ENCODE measurements at places on chromosomes 6 and 20.

DNA sequence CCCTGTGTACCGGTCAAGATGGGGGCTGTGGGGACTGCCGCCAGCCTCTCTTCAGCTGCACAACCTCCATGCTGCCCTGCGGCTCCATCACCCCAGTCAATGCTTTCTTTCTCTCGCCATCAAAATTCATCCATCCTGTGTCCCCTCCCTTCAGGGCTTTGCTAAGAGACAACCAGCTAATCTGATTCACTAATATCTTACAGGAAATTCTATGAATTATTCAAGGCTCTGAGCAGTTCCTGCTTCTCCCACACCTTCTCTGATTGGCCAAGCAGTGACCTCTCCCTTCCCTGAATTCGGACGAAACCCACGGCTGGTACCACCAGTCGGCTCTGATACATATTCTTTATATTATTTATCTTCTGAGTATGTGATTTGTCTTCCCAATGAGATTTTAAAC, 13.8 kb downstream of the ITPR3 start:
- DNase-seq = no peak

- DNase-seq = no peak
These were observed 38.7 kb downstream of the GTF2H5 start for GRCh38 chr6:158206740-158207421.

DNA sequence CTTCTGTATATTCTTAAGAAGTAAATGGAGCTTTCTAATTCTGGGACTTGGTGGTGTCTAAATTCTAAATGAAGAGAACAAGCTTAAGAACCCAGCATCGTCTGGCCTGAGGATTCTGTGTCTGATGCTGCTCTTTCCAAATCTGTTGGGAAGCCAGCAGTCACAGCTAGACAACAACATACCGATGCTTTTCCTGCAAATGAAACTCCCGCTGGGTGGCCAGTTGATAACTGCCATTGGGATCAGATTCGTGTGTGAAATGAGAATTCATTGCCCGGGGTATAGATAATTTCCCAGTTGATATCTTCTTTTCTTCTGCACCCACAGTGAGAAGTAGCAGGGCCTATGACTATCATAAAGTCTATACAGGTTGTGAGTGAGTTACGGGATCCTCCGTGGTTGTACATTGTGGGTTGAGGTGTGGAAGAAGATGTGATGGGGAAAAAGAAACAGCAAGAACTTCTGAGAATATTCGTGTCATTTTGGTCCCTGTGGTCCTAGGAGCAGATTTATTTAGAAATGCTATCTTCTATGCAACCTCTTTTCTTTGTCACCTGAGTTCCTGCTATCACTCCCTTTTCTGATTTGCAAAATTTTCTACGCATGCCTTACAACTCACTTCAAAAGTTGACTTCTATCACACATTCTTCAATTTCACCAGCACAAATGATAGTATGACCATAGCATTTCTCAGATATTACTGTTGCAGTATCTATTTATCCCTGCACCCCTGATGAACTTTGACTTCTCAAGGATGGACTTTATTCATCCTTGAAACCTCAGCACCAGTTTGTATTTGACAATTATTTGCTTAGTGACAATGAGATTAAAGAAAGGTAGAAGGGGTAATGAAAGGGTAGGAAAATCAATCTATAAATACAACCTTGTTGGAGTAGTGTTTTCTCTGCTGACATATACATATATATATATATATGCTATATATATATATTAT, 10.4 kb downstream of the NOX3 start:
- no peak for DNase-seq

DNA sequence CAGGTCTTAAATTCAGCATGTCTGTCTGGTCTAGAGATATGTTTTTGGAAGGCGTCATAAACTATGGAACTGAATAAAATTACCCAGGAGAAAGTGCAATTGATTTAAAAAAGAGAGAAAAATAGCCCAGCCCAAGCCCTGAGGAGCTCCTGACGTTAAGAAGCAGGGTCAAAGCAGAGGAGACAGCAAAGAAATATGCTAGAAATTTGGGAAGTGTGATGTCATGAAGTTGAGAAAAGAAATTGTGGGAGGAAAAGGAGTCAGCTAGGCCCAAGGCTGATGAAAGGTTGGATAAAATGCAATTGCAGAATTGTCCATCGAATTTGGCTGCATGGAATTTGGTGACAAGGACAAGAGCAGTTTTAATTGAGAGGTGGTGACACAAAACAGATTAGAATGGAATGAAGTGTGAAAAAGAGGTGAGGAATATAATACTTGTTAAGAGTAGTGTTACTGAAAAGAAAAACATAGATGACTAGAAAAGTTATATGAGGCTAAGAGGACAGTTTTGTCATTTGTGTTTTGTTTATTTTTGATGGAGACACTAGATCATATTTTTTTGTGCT, 381.6 kb downstream of the LAMA2 start:
- DNase-seq = no peak

DNA sequence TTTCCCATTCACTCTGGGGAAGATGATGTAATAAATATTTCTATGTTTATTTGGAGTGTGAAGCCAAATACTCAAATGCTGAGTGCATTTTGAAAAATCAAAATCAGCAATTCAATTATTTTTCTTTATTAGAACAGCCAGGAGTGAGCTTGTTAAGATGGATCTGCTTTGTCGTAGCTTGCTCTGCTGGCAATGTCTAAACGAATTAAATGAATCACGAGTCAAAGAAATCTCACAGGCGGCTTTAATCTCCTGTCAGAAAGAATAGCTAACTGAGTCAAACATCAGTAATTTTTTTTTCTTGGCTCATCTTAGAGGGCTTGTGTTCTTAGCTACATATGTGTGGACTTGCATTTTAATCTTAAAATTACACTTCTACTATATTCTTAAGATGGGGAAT, 100.2 kb upstream of the HMGN3 start:
- DNase-seq = peak; percentile 77

GRCh38 chr20:1802385-1803060, 92.7 kb upstream of the SIRPA start:
- DNase-seq = no peak

DNA sequence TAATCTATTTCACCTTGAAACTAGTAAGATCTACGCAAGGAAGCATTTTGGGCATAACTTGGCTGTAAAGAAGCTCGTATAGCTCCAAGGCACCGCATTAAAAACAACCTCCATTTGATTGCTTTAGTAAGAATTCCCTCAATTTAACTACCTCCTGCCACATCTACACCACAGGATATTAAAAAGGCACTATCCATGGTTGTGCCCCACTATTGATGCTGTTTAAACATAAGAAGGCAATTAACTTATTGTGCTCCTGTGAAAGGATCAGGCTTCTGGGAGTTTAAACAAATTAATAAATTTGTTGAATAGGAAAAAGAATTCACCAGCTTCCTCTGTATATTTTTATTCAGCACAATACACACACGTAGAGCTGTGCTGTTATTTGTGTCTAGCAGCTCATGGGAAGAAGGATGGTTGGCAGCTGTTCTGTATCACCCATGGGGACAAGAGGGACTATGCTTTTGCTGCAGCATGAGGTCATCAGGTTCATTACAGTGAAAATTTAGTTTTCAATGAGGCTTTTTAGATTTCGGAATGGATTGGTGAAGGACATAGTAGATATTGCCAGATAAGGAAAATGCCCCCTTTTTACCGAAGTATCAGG, 513.3 kb downstream of the HAO1 start:
- no peak for DNase-seq

DNA sequence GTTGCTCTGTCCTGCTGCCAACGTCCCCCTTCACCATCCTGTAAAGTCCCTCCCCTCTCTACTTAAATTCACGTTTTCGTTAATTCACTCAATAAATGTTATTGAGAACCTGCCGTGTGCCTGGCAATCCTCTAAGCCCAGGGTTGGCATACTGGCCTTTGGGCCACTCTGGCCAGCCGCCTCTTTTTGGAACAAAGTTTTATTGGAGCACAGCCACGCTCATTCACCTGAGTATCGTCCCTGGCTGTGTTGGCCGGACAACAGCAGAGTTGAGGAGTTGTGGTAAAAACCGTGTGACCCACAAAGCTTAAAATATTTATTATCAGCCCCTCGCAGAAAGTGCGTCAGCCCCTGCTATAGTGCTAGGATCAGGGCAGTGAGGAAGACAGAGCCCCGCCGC, 54.7 kb upstream of the TMEM181 start:
- DNase-seq = no peak

DNA sequence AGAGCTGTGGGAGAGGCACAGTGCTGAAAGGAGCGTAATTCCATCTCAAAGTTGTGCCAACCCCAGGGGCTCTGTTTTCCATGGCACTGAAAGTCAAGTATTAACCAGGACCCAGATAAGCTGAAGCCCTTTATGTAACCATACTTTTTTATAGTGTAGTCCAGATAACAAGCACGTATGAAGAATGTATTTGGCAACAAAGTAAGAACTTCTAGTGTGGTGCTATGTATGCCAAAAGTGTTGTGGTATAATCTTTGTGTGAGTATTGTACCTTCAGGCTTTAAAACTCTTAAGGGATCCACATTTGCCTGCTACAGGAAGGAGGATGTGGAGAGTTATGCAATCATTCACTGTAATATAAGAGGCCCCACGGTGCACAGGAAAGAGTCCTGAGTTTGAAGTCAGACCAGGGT, 129.4 kb downstream of the IBTK start:
- DNase-seq = no peak

- DNase-seq = no peak
These were observed 28.2 kb downstream of the POPDC3 start for GRCh38 chr6:105151644-105152043.

DNA sequence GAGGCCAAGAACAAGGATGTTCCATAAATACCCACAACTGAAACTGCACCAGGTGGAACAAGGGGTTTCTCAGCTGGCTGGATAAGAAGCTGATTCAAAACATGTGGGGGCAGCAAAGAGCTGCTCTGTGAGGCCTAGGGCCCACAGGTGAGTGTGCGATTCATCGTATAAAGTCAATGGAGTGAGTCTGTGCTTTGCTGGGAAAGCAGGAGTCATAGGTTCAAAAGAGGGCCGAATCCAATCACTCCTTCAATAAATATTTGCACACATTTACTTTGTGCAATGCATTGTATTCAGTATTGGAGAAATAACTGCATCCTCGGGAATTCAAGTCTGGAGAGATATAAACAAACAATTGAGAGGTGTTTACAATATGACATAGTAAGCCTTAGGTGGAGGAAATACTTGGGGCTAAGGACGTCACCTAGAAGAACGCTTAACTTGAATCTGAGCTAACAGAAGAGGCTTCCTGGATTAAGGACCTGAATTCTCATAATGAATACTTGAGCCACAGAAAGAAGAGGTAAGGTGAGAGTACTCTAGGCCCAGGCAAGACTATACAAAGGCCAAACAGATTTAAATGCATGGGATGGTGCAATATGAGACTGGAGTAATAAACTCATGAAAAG, 83.7 kb upstream of the TMEM30A start:
- DNase-seq = no peak

Data from retinal pigment epithelial cell (primary cell).